Stimulated activated CD4-positive, alpha-beta T cell treated with anti-CD3 and anti-CD28 coated beads, Interleukin-1b, Interleukin-23, amount 100 ng/mL, for 1 hour (primary cell): ENCODE measurements at places on chromosomes 16 and 17.

GRCh38 chr16:87715231-87715630, 50.6 kb downstream of the KLHDC4 start:
- DNase-seq = no peak

GRCh38 chr16:13839577-13839976, 80.4 kb upstream of the ERCC4 start:
- DNase-seq = no peak

DNA sequence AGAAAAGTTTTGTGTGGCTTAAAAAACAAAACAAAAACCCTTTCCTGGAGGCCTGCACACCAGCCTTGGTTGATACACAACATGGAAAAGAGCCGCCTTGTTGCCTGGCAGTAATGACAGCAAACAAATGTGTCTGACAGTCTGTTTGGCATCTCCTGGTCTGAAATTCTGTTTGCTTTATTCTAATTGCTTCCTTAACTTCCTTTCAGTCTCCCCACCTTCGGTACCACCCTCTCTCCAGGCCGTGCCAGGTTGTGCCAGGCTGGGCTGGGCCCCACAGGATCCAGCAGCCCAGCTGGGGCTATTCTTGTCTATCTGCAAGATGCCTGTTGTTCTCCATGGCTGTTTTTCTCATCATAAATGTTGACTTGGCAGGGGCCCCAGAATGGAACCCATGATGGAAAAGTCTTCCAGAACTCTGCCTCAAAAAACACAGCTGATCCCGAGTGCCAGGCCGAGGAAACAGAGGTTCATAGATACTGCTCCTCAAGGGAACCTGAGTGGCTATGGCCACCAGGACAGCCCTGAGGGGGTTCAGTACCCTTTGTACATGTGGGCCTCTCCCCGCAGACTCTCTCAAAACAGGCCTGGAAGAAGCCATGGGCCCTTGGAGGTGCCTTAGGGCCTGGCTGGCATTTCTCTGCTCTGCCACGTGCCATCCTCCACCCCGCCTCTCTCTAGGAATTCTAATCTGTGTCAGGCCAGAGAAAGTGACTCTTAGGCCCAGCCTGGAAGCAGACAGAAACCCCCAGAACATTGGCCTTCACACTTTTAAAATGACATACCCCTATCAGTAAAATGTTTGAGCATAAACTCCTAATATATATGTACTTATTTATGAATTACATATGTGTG, 50.5 kb downstream of the YPEL2 start:
- DNase-seq = no peak

- no peak for DNase-seq
These were observed 107.4 kb upstream of the CDH11 start for GRCh38 chr16:65229191-65229662.

- no peak for DNase-seq
These were observed 23.6 kb downstream of the ADAD2 start for GRCh38 chr16:84214451-84215066.

DNA sequence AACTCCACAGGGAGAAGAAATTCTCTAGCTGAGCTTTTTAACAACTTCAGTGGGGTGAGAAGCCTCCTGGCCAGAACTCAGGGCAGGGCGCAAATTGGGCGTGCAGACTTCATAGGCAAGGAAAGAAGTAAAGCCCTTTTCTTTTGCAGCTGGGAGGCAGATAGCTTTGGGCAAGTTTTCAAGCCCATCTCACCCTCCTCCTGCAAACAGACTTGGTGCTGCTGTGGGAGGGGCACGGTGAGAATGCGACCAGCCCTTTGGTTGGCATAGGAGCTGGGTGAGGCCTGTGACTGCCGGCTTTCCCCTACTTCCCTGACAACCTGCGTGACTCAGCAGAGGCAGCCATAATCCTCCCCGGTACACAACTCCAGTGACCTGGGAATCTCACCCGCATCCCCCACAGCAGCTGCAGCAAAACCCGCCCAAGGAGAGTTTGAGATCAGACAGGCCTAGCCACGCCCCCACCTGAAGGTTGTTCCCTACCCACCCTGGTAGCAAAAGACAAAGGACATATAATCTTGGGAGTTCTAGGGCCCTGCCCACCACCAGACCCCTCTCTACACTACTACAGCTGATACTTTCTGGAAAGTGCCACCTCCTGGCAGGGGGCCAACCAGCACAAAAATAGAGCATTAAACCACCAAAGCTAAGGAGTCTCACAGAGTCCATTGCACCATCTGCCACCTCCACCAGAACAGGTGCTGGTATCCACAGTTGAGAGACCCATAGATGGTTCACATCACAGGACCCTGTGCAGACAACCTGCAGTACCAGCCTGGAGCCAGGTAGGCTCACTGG, 195.5 kb upstream of the CCL2 start:
- no peak for DNase-seq

DNA sequence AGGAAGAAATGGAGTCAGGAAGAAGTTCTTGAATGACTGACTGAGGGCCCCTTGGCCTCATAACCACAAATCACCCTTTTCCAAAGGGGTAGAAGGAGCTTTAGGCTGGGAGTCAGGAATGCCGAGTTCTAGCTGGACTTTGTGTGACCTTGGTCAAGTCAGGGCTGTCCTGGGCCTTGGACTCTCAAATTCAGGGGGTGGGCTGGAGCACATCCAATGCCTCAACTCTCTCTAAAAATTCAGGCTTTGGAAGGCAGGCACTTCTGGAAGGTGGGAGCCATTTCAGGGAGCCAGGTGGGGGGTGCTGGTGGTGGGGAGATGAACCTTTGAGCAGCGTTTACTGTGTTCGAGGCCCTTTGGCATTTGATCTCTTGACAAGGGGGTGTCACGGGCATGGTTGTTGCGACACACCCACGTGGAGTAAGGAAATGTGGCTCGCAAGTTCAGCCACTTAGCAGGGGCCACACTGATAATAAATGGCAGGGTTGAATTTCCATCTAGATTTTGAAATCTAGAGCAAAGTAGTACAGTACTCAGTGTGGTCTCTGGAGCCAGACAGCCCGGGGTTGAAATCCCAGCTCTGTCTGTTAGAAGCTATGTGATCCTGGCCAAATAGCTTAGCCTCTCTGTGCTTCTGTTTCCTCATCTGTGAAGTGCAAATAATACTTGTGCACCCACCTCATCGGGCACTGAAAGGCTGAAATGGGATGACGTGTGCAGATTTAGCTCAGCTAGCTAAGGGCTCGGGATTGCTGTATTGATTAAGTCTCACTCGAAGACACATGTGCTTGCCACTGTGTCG, 47.1 kb upstream of the CIBAR2 start:
- DNase-seq = no peak

DNA sequence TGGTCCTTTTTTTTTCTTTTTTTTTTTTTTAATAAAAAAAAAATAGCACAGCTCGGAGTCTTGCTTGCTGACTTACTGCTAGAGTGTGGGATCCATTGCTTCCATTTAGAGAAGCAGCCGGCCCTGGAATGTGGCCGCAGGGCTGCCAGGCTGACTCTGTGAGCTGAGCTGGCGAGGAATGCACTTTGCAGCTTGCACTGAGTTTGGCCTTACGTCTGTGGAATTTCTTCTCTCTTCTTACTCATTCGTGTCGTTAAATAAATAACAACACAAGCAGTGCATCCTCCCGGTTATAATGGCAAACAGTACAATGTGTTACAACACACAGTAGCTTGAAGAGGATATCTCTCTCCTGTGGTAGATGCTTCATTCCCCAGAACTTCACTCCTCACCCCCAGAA, 69.2 kb downstream of the PRKCB start:
- no peak for DNase-seq

- peak; percentile 80 for DNase-seq
These were observed at the start of gene WSB1 for GRCh38 chr17:27293898-27294688. WSB1 (plus strand) TSS chr17:27294114; CDS start chr17:27294396, 282 bp downstream.

GRCh38 chr16:14335297-14335696, 264.2 kb downstream of the MRTFB start:
- no peak for DNase-seq

- DNase-seq = no peak
These were observed 10.4 kb upstream of the GLG1 start for GRCh38 chr16:74617206-74617788.

DNA sequence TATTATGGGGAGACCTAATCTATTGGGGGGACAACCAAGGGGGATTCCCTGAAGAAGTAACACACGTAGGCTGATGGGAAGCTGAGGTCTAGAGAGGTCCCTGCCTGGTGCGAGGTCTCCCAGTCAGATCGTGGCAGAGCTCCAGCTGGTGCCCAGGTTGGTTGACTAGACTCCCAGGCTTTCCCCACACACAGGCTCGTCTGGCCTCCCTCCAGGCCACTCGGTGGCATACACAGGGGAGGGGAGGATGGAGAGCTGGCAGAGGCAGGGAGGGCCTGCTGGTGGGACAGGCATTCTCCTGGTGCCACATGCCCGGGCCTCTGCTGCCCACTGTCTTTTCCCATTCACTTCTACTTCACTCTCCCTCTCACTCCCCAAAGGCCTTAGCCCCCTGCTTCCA, 8.5 kb upstream of the SOCS3 start:
- no peak for DNase-seq

DNA sequence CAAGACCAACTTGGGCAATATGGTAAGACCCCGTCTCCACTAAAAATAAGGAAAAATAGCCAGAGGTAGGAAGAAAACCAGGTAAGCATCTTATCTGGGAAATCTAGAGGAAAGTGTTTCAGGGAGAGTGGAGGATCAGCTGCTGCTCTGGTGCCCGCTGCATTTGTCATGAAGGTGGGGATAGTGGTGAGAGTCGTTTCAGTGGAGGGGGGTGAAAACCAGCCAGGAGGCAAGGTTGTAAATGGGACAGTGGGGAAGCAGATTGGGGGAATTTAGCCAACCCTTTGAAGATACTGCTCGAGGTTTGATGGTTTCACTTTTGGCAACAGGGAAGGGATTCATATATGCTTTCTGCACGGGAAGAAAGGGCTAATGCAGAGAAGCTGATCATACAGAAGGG, 8.8 kb downstream of the DCTPP1 start:
- DNase-seq = no peak

DNA sequence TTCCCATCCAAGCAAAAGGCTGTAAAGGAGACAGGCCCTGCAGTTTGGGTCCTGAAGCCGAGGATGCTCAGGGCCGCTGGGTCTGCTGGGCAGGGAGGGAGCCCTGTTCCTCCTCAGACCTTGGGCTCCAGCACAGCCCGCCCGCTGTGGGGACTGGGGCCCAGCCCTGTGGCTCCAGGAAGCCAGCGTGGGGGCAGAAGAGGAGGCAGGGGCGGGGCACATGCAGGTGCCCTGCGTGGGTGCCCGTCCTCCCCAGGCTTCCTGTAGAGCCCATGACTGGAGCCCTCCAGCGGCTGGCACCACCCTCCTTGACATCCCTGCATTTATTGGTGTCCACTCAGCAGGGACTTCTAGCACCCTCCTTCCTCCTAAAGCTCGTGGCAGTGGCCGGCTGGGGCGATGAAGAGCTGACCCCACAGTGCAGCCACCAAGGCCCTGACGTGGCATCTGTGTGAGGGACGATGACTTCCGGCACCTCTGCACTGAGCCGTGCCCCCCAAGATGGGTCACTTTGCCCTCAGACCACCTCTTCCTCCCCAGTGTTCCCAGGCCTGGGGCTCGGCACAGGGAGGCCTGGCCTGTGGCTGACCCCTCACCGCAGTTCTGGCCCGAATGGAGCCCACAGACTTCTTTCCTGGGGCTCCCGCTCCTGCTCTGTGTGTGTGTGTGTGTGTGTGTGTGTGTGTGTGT, 9.9 kb downstream of the PRSS27 start:
- DNase-seq = no peak

- DNase-seq = no peak
These were observed 2.1 kb downstream of the SSTR2 start for GRCh38 chr17:73166731-73167581.

DNA sequence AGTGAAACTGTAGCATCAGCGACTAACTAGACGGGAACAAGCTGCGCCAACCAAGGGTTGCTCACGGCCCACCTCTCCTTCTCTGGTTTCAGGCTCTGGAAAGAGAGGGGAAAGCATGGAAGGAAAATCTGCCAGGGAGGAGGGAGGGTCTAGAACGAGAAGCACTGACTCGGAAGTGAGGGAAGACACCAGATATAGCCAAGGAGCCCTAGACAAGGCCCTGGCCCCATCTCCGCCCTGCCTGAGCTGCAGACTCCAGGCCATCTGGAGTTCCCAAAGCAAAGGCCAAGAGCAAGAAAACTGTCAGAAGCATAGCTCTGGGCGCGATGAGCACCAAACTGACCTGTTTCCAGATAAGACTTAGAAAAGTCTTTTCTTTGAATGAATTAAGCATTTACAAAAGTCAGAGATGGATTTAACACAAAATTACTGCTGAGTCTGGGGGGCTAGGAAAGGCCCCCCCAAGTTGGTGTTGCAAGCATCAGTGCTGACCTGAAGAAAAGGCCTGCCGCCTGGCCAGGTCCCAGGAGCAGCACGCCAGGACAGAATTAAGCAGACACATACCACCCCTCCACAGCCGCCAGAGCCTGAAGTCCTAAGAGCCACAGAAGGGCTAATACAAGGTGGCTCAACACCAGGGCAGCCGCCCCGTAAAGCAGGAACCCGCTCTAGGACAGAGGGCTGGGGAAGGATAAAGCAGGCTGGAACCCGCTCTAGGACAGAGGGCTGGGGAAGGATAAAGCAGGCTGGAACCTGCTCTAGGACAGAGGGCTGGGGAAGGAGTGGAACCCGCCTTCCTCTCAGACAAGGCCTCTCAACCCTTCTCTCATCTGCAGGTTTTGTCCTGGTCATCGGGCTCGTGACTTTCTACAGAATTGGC, 20.7 kb downstream of the TMEM204 start:
- DNase-seq = no peak

- no peak for DNase-seq
These were observed 24.2 kb downstream of the XPO6 start for GRCh38 chr16:28187595-28188004.

- no peak for DNase-seq
These were observed 90.7 kb upstream of the SMIM36 start for GRCh38 chr17:55601874-55602364.

DNA sequence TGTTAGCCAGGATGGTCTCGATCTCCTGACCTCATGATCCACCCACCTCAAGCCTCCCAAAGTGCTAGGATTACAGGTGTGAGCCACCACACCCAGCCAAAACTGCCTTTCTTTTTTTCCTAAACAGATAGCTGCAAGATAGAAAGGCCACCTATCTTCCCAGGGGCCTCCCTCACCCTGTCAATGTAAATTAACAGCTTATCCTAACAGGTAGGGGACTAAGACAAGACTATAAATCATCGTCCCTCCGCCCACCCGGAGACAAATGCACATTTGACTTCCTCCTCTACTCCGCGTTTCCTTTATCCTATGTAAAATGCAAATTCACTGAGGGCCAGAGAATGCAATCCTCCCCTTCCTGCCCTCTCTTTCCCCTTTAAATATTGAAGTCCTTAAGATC, 71.4 kb downstream of the MARF1 start:
- DNase-seq = no peak

DNA sequence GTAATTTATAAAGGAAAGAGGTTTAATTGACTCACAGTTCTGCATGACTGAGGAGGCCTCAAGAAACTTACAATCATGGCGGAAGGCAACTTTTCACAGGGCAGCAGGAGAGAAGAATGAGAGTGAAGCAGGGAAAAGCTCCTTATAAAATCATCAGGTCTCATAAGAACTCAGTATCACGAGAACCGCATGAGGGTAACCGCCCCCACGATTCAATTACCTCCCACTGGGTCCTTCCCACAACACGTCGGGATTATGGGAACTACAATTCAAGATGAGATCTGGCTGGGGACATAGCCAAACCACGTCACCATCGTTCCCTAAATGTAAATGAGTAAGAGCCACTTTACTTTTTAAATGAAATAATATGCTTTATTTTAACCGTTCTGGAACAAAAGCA, 89.9 kb upstream of the NACA2 start:
- no peak for DNase-seq

- no peak for DNase-seq
These were observed 33.5 kb downstream of the KANSL1 start for GRCh38 chr17:46159686-46160085.
